ENCODE measurements at places on chromosomes 16 and 17.

- DNase-seq, result no peak
Observed at GRCh38 chr16:47278306-47278970, 134.7 kb upstream of the NETO2 start.

GRCh38 chr16:27290562-27290961, 22.0 kb upstream of the NSMCE1 start:
- DNase-seq, result no peak

DNA sequence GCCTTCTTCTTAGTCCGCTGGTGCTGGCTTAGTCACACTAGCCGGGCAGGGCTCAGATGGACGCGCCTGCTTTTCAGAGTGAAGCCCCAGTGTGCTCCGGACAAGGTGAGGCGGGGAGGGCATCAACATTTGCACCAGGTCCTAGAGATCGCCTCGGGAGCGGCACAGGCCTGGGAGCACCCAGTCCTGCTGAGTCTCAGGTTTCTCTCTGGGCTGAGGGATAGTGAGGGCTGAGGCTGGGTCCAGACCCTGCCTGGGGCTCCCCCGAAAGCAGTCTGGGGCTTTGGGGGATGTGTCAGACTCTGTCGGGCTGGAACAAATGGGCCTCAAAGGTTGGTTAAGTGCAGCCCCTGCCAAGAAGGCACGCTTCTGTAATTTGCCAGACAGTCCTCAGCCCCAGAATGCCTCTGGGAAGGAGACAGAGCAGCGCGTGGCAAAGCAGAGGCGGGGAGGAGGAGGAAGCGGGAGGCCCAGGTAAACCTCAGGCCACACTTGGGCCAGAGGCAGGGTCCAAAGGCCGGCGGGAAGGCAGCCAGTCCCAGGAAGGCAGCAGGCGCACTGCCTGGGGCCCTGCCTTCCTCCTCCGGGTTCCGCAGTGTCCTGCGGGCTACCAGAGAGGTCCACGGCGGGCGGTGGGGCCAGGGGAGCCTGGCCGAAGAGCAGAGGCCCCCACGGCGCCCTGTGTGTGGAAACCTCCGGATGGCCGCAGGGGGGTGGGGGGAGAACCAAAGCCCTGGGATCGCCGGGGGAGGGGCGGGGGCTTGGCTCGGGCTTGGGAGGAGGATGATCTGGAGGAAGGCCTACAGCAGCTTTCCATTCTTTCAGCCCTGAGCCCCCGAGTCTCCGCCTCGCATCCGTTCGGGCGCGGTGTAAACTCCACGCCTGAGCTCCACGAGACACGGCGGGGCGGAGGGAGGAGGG, 39.5 kb upstream of the ATP2A3 start:
- no peak for DNase-seq

DNA sequence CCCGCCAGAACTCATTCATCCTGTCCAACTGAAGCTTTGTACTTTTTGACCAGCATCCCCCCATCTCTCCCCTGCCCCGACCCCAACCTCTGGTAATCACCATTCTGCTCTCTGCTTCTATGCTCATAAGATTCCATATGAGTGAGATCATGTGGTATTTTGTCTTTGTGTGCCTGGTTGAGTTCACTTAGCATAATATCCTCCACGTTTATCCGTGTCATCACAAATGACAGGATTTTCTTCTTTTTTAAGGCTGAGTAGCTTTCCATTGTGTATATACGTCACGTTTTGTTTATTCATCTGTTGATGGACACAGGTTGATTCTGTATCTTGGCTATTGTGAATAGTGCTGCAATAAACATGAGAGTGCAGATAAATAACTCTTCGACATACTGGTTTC, 278.9 kb downstream of the SNX29 start:
- DNase-seq, result no peak

- no peak for DNase-seq
Observed at GRCh38 chr17:42775534-42776098, 2.4 kb downstream of the VPS25 start.
